Heart left ventricle (tissue), 16 donors: ENCODE measurements at places on chromosomes 4 and X. TPM values are rescaled to one million over a fixed set of nuclear protein-coding genes. Genes with fewer than 3 reads are reported as not detected.

- no peaks in the 10 kb centered on the region for H3K27me3 ChIP-seq
- H3K36me3 ChIP-seq = no peaks in the 10 kb centered on the region
- H3K4me1 ChIP-seq = no peaks in the 10 kb centered on the region
- H3K27ac ChIP-seq = no peak overlapping the region
- DNase-seq = no peak
Measured at GRCh38 chr4:7217474-7218321, 25.4 kb downstream of the SORCS2 start.

- no peak overlapping the region for H3K27ac ChIP-seq
- DNase-seq = peak; percentile 57
Measured at GRCh38 chr4:8117278-8117682, 41.3 kb downstream of the ABLIM2 start.

ENAM gene
- 4.9 TPM for total RNA-seq

TMEM156 gene
- total RNA-seq = not detected

GRCh38 chr4:177250056-177250696 is 59.5 kb upstream of the NEIL3 start:
- H3K36me3 ChIP-seq = no peaks in the 10 kb centered on the region
- no peak overlapping the region for H3K4me3 ChIP-seq
- no peaks in the 10 kb centered on the region for H3K27me3 ChIP-seq
- no peaks in the 10 kb centered on the region for H3K4me1 ChIP-seq
- H3K27ac ChIP-seq = no peak overlapping the region
- DNase-seq = peak; percentile 47

XAGE1A gene
- total RNA-seq = not detected

CYBB gene
- total RNA-seq = 5.6 TPM

GRCh38 chr4:155745984-155746383 is 12.8 kb upstream of the GUCY1B1 start:
- no peaks in the 10 kb centered on the region for H3K27me3 ChIP-seq
- H3K4me1 ChIP-seq = no peaks in the 10 kb centered on the region
- H3K27ac ChIP-seq = no peak overlapping the region
- DNase-seq = no peak
- no peak overlapping the region for H3K4me3 ChIP-seq

- H3K4me1 ChIP-seq = peaks cover 13% of the 10 kb centered on the region
- H3K36me3 ChIP-seq = no peaks in the 10 kb centered on the region
- H3K4me3 ChIP-seq = no peak overlapping the region
- no peak overlapping the region for H3K27ac ChIP-seq
- no peak for DNase-seq
Measured at GRCh38 chr4:150131581-150132228, 53.5 kb downstream of the DCLK2 start.

GRCh38 chrX:1027133-1027532 is 185.3 kb downstream of the CRLF2 start:
- H3K36me3 ChIP-seq = no peaks in the 10 kb centered on the region
- no peak overlapping the region for H3K4me3 ChIP-seq
- no peaks in the 10 kb centered on the region for H3K27me3 ChIP-seq
- no peak for DNase-seq
- no peak overlapping the region for H3K27ac ChIP-seq
- H3K4me1 ChIP-seq = no peaks in the 10 kb centered on the region

GRCh38 chrX:119948381-119948780 is 4.8 kb upstream of the NKAP start:
- H3K27ac ChIP-seq = no peak overlapping the region
- H3K4me1 ChIP-seq = no peaks in the 10 kb centered on the region
- no peaks in the 10 kb centered on the region for H3K27me3 ChIP-seq
- no peak overlapping the region for H3K4me3 ChIP-seq
- H3K36me3 ChIP-seq = no peaks in the 10 kb centered on the region

UGT2B10 gene
- total RNA-seq = not detected
